Right atrium auricular region (tissue), 2 donors: ENCODE measurements at places on chromosomes 3 and 15.

DNA sequence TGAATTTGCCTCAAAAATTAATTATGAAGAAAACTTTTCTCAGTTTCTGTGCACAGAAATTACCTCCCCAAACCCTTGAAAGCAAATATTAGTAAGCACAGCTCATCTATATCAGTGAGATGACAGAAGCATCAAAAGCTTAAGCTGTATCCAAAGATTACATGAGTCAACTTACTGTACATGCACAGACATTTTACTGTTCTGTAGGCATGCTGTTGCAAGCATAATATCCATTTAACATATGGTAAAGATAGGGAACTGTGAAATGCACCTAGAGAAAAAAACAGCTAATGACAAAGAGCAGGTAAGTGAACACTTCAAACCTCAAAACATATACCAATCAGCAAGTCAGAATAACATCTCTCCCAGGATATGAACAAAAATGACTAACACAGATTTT is 20.9 kb downstream of the SHOX2 start:
- DNase-seq, result no peak

GRCh38 chr3:120645083-120645845 is 36.8 kb downstream of the HGD start:
- no peak for DNase-seq

GRCh38 chr3:64276131-64276530 is 50.9 kb upstream of the PRICKLE2 start:
- DNase-seq, result no peak

GRCh38 chr15:63363292-63363691 is 18.4 kb downstream of the CA12 start:
- no peak for DNase-seq

GRCh38 chr15:30670056-30670455 is 44.1 kb downstream of the ARHGAP11B start:
- DNase-seq, result no peak

DNA sequence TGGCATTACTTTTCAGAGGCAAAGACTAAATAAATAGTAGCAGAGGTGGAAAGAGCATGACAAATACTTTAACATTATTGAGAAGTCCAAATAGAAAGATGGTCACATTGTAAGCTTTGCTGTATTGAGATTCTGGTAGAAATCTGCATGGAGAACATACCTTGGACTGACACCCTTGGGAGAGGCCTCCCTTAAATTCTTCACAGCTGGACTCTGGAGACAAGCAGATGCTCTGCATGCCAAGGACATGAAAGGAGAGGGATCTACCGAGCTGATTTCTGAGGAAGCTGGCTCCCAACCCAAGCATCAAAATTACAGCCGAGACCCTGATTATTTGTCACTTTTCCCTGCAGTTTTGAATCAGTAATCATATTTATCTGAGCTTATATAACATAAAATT is 212.5 kb upstream of the COL8A1 start:
- DNase-seq, result no peak
